ENCODE measurements at places on chromosomes 3 and 15.

GRCh38 chr3:109545746-109546145 is 208.4 kb upstream of the DPPA4 start:
- DNase-seq: no peak

DNA sequence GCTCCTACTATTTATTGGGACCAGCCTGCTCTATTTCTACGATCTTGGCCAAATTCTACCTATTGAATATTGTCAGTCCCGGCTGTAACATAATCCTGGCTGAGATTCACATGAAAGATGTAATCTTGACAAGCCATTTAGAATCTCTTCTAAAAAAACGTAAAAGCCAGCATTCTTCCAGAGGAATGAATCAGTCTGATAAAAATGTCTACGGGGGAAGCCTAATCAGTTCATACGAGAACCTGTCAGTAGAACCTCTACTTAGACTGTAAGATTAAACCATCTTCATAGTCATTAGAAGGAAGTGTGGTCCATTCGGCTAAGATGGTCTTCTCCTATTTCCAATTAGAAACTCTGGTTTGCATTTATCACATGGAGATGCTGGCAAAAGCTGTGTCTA is 147.2 kb upstream of the WNT5A start:
- DNase-seq: no peak

GRCh38 chr3:183984749-183985729 is 32.6 kb downstream of the ABCC5 start:
- no peak for DNase-seq

GRCh38 chr3:39791603-39792002 is 17.8 kb upstream of the MYRIP start:
- no peak for DNase-seq

All from AG09319 (cell line).